Esophagus squamous epithelium (tissue), 5 donors: ENCODE measurements at places on chromosomes 7 and 10.
A peak's percentile ranks its signal among the peaks of the same experiment; 100 is the strongest.

DNA sequence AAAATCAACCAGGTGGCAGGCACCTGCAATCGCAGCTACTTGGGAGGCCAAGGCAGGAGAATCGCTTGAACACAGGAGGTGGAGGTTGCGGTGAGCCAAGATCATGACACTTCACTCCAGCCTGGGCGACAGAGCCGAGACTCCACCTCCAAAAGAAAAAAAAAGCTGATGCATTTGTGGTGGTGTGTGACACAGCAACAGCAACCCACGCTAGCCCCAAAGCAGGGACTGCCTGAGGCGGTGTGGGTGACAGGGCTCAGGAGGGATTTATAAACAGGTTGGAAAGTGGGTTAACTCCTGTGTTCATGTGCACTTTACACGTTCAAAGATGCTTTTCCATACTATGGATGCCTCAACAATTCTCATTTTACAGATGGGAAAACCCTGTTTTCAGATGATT is 395.9 kb upstream of the PODXL start:
- no peak overlapping the region for H3K27ac ChIP-seq
- H3K4me1 ChIP-seq = peaks cover 9% of the 10 kb centered on the region
- no peaks in the 10 kb centered on the region for H3K27me3 ChIP-seq
- no peaks in the 10 kb centered on the region for H3K36me3 ChIP-seq
- DNase-seq = no peak

DNA sequence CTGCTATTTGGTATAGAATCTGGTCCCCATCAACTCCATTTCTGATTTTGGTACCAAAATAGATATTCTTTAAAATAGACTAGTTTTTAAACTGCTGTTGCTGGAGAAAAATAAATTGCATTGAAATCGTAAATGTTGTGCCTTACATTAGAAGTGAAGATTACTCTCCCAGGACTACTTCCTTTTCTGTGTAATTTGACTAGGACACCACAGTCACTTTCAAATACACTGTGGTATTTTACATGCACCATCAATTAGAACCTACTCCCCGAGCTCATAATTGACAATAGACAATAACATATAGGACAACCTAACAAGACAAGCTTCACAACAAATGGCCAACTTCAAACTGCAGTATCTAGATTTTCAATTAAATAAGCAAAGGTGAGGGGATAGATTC is 211.5 kb downstream of the DGKB start:
- H3K36me3 ChIP-seq = no peaks in the 10 kb centered on the region
- H3K4me1 ChIP-seq = no peaks in the 10 kb centered on the region
- H3K27ac ChIP-seq = no peak overlapping the region
- no peaks in the 10 kb centered on the region for H3K27me3 ChIP-seq
- no peak for DNase-seq

- no peak overlapping the region for H3K27ac ChIP-seq
- no peaks in the 10 kb centered on the region for H3K36me3 ChIP-seq
- no peaks in the 10 kb centered on the region for H3K4me1 ChIP-seq
- no peak overlapping the region for H3K4me3 ChIP-seq
- no peaks in the 10 kb centered on the region for H3K27me3 ChIP-seq
These were observed 9.1 kb upstream of the PRKAR2B start for GRCh38 chr7:107035446-107035845.

DNA sequence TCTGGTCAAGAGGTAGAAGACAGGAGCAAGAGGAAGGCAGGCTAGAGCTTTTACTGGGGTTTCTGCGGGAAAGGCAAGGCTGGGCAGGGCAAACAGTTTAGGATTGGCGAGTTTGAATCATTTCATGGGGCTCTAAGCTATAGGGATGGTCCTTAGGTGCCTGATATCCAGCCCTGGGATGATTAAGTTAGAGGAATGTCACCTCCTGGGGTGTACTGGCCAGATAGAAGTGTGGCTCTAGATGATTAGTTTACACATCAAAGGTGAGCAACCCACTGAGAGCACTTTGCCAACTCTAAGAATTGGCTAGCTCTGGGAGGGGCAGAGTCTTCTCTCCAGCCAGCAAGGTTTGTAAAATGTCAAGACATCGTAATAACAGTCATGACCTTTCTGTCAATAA is 52.4 kb downstream of the ZNF365 start:
- H3K36me3 ChIP-seq = no peaks in the 10 kb centered on the region
- H3K4me1 ChIP-seq = no peaks in the 10 kb centered on the region

- H3K27me3 ChIP-seq = no peaks in the 10 kb centered on the region
- DNase-seq = no peak
These were observed 612.2 kb upstream of the MKI67 start for GRCh38 chr10:128738386-128738915.

DNA sequence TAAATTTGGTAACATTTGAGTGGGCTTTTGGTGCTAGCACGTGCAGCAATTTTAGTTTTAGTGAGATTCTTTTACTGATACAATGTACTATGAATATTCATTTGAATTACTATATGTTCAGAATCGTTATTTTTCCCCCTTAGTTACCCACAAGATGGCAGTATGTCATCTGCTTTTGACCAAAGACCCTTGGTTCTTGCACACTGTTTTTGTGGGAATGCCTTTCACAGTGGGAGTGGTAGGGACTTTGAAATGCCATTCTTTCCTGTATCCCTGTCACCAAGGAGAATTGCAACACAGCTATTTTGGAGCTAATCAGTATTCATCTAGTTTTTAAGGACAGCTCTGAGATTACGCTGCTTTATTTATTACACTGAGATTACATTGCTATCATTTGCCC is 40.6 kb downstream of the SEC23IP start:
- no peaks in the 10 kb centered on the region for H3K36me3 ChIP-seq
- H3K27ac ChIP-seq = no peak overlapping the region
- no peaks in the 10 kb centered on the region for H3K4me1 ChIP-seq
- no peak overlapping the region for H3K4me3 ChIP-seq
- no peak for DNase-seq

DNA sequence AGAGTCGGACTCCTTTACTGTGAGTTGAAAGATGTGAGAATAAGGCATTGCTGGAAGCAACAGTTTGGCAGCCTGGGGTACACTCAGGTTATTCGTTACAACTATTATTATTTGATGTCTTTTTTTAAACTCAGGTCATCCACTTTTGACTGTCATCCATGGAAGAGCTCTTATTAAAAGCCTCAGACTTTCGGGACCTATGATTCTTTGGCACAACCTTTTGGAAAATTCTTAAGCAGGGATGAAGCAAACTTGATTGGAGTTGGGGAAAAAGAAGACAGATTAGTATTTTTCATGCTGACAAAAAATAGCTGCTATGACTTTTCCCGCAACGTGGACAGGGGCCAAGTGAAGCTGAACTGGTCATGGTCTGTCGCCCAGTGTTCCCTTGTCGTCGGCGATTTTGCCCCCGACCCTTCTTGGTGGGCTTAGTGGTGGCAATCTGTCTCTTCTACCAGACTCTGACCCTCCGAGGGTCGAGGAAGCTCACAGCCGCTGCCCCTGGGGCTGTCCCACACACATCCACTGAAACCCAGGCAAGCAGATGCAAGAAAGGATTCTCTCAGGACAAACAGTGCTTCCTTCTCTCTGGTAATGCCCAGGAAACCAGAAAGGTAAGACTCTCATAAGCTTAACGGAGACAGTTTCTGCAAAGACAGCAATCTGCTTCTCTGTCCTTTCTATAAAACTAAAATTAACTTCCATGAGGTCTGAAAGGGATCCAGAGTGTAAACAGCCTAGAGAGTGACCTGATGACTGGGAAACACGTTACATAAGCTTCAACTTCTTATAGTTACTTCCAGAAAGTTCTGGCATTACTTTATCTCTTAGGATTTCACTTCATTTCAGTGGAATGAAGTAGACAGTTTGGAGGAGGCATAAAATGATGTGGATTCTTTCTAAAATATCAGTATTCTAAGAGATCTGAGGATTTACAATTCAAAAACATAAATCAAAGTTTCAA is 1.0 kb downstream of the CPED1 start:
- H3K27me3 ChIP-seq = no peaks in the 10 kb centered on the region
- H3K4me3 ChIP-seq = peak overlapping the region; percentile 19
- no peaks in the 10 kb centered on the region for H3K36me3 ChIP-seq
- DNase-seq = no peak
- peaks cover 9% of the 10 kb centered on the region for H3K4me1 ChIP-seq
- H3K27ac ChIP-seq = peak overlapping the region; percentile 86

GRCh38 chr7:140870003-140870402 is 54.7 kb downstream of the BRAF start:
- H3K4me3 ChIP-seq = no peak overlapping the region
- H3K27ac ChIP-seq = no peak overlapping the region
- no peaks in the 10 kb centered on the region for H3K27me3 ChIP-seq
- no peaks in the 10 kb centered on the region for H3K36me3 ChIP-seq

- H3K36me3 ChIP-seq = peaks cover 6% of the 10 kb centered on the region
- H3K27ac ChIP-seq = peak overlapping the region; percentile 96
- H3K4me3 ChIP-seq = no peak overlapping the region
- no peak for DNase-seq
- H3K27me3 ChIP-seq = no peaks in the 10 kb centered on the region
These were observed 27.1 kb downstream of the OGDH start for GRCh38 chr7:44633254-44634186.

- no peaks in the 10 kb centered on the region for H3K36me3 ChIP-seq
- H3K27ac ChIP-seq = no peak overlapping the region
- H3K4me1 ChIP-seq = no peaks in the 10 kb centered on the region
- H3K4me3 ChIP-seq = no peak overlapping the region
- no peak for DNase-seq
These were observed 435.2 kb upstream of the AUTS2 start for GRCh38 chr7:69162931-69163670.

DNA sequence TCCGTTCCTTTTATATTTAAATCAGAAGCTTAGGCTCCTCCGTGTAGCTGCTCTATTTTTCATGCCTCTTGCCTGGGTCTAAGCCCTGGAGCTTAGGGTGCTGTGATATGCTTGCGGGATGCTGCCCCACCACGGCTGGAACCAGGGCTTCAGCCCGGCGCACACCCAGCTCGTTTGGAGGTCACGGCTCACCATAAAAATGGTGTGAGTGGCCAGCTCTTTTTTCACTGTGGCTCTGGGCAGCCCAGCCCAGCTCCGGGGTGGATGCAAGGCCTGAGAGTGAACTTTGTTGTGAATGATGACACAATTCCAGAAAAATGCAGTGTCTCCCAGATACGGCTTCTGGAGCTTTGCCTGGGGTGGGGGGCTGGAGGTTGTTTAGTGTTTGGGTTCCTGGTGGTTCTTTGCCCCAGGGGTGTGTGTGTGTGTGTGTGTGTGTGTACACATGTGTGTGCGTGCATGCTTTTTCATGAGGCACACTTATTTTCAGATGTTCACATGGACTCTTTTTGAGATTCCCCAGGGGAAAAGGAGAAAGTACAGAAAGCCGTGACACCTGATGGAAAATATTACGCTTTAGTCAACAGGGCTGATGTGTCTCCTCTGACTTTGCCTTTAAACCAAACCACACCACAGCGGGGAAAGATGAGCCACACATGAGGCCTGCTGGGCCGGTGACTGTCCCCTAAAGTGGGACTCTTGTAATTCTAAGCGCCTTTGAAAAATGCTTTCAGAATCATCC is 46.2 kb downstream of the GRK5 start:
- peaks cover 51% of the 10 kb centered on the region for H3K4me1 ChIP-seq
- H3K4me3 ChIP-seq = no peak overlapping the region
- H3K27ac ChIP-seq = peak overlapping the region; percentile 87
- DNase-seq = no peak
- H3K27me3 ChIP-seq = no peaks in the 10 kb centered on the region

DNA sequence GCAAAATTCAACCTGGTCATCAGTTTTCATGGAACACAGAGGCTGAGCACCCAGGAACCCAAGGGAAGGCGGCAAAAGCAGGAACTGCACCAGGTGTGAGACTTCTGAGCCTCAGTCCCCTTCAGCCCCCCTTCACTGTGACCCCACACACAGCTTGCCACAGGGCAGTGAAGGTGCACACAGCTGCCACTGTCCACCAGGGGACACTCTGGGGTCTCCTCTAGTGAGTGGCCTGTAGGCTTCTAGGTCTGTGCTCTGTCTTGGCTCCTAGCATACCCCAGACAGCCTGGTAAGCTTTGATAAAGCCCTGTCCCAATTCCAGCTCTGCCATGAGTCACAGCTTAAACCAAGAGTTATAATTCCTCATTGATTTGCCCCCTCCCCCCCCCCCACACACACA is 12.1 kb downstream of the KCNH2 start:
- H3K4me1 ChIP-seq = no peaks in the 10 kb centered on the region
- no peak for DNase-seq
- H3K27ac ChIP-seq = no peak overlapping the region
- H3K4me3 ChIP-seq = no peak overlapping the region
- peaks cover 80% of the 10 kb centered on the region for H3K27me3 ChIP-seq

DNA sequence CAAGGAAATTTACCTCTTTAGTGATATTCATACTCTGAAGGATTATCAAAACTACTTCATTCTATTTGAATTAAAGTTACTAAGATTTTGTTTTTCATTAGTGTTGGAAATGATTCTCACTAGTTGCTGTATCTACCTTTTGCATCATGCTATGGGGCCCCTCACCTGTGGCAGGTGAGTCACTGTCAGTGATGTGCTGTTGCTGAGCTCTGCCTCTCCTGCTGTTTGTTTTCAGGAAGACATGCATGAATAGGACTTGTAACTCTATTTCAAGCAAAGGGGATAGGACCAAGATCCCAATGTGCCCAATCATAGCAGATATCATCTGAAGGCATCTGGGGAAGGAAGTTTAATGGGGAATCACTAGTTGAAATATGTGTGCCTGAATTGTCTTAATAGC is 57.4 kb upstream of the AGR3 start:
- no peaks in the 10 kb centered on the region for H3K27me3 ChIP-seq
- H3K4me3 ChIP-seq = no peak overlapping the region
- no peaks in the 10 kb centered on the region for H3K36me3 ChIP-seq
- H3K4me1 ChIP-seq = peaks cover 3% of the 10 kb centered on the region
- no peak for DNase-seq
- no peak overlapping the region for H3K27ac ChIP-seq

DNA sequence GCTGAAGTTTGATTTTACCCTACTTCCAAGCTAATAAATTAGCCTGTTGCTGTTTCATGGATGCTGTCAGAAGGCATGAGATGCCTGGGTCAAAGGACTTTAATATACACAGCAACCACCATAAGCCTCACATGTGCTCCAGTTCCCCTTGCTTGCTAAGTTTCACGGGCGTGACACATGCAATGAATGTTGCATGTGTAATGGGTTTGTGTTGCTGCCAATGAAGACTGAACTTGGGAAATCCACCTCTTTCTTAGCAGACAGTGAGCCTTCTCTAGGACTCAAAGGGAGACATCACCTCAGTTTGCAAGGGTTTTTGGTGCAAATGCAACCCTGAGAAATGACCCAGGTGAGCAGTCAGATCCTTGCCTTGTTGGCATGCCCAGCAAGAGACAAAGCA is 505.5 kb upstream of the PODXL start:
- DNase-seq = no peak
- H3K27ac ChIP-seq = no peak overlapping the region
- no peak overlapping the region for H3K4me3 ChIP-seq
- peaks cover 1% of the 10 kb centered on the region for H3K4me1 ChIP-seq
- H3K36me3 ChIP-seq = no peaks in the 10 kb centered on the region
- no peaks in the 10 kb centered on the region for H3K27me3 ChIP-seq

DNA sequence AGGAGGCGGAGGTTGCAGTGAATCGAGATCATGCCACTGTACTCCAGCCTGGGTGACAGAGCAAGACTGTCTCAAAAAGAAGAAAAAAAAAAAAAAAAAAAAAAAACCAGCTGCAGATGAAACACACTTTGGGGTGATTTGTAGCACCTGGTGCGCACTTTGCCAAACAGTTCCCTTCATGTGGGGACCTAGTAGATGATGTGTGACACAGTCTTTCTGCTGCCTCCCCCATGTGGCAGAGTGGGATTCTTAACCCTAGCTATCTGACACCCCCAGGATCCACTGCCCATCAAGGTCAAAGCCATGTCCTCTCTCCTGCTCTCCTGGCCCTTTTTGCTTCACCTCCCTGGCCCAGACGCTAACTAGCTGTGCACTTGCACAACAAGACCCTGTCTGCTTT is 52.1 kb upstream of the PDZD8 start:
- H3K27me3 ChIP-seq = peaks cover 16% of the 10 kb centered on the region
- peaks cover 6% of the 10 kb centered on the region for H3K4me1 ChIP-seq
- no peak overlapping the region for H3K4me3 ChIP-seq
- DNase-seq = no peak
- H3K27ac ChIP-seq = no peak overlapping the region
